ENCODE measurements at places on chromosomes 6 and 20.
A peak's percentile ranks its signal among the peaks of the same experiment; 100 is the strongest.

DNA sequence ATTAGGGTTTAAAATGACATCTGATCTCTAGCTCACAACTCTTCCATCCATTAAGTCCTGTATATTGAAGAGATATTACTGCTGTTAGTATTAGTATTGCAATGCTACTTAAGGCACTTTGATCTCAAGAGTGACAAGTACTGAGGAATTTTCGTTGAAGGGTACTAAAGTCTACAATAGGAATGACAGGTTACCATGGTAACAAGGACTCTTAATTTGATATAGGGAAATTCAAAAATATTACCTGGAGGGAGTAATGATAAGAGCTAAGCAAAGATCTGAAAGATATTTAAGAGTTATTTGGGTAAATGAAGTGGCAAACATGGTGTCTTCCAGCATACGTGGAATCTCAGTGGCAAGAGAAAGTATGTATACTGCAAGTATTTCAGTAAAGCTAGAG lies 518.0 kb upstream of the SLC35B3 start:
- no peak for DNase-seq

DNA sequence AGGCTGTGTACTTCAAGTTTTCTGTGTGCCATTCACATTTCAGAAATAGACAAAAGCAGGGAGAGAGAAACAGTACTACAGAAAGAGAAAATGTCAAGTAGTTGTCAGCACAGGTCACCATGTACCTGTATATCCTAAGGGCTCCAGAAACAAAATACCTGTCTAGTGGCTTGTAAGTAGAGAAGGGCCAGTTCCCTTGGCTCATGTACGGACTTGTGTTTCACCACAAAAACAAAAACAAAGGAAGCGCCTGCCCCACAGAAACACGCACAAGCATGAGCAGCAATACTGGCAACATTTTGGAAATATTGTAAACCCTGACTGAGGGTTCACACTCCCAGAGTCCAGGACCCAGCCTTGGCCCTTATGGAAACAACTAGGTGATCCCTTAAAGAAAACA lies 44.3 kb downstream of the CNKSR3 start:
- no peak for DNase-seq

- no peak for DNase-seq
Observed at GRCh38 chr6:125816828-125817280, 26.1 kb downstream of the NCOA7 start.

GRCh38 chr6:160085713-160086505 lies 35.7 kb upstream of the SLC22A1 start:
- no peak for DNase-seq

DNA sequence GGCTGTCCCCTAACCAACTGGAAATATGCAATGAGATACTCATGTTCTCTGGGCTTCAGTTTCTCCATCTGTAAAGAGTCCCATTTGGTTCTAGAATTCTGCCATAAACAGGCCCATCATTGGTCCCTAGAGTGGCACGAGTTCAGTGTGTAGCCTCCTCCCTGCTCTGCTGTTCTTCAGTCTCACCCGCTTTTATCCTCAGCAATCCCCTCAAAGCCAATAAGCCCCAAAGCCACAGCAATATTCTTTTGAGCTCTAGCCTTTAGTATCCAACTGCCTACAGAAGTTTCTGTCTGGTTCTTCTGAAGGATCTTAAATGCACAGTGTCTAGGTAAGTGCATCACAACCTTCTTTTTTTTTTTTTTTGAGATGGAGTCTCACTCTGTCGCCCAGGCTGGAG lies 9.8 kb upstream of the MRPS18A start:
- no peak for DNase-seq

DNA sequence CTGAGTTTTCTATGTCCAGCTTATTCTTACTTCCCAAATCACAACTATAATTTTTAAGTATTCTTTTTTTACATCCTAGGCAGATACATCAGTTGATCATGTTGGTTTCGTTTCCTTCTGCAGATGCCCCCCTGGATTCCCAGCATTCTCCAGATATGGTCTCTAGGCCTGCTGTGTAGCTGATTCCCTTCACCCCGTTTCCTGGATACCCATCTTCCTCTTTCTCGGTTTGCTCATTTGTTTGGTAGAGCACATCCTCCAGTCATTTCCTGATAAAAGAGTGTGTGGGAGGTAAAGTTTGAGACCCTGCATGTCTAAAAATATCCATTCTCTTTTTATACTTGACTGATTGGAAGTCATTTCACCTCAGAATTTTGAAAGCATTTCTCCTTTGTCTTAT lies 66.4 kb downstream of the ANKS1A start:
- peak; percentile 81 for DNase-seq

DNA sequence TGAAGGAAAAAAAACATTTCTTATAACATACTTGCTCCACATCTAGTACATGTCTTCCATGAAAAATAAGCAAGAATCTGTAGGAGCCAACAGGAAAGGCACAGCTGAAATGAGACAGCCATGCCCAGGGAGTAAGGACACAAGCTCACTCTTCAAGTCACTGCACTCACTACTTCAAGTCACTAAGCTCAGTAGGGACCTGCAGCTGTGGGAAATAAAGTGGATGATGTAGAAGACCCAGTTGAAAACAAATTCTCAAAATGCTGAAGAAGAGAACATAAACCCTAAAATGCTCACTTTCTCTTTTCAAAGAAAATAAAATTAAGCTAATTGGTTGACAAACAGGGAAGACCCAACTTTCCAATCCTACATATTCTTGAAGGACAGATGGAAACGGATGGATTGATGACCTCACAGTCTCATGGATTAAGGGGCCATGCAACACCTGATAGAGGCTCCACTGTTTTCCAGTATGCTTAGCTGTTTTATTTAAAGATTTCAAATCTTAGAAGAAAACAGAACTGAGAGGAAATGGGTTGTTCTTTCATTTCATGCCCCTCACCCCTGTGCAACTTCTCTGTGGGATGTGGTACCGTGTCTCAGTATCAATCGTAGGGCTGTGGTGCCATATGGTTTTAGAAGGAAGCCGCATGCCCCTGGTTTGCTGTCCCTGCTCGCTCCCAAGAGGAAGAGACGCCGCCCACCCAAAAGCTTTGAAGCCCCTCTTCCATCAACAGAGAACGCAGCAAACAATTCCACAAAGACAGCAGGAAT lies 133.3 kb downstream of the WDR27 start:
- no peak for DNase-seq

- DNase-seq: no peak
Observed at GRCh38 chr20:63238514-63239125, 2.9 kb downstream of the BIRC7 start.

- peak; percentile 13 for DNase-seq
Observed at GRCh38 chr6:113645986-113646385, 211.2 kb upstream of the MARCKS start.

- DNase-seq: no peak
Observed at GRCh38 chr20:49470922-49471321, 11.5 kb downstream of the KCNB1 start.

DNA sequence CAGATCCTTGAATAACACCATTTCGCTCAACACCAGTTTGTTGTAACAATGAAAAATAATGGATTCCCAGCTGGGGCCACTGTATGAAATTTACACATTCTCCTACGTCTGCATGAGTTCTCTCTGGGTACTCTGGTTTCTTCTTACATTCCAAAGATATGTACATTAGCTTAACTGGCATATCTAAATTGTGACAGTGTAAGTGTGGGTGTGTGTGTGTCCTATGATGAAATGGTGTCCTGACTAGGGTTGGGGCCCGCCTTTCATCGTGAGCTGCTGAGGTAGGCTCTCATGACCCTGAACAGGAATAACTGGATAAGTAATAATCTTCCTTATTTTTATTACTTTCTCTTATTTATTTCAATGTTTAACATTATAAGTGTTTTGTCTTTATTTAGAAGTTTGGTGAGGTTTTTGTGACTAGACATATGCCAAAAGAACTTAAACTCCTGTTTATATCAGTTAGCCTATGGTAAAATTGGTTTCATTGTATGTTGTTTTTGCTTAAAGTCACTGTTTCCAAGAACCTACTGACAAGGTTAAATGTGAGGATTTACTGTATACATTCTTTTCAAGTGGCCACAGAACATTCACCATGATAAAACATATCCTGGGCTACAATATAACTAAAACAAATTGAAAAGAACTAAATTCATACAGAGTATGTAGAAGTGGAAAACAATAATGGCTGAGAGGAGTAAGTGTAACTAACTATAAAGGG lies 42.4 kb downstream of the RBL1 start:
- peak; percentile 13 for DNase-seq

GRCh38 chr6:54896302-54896701 lies 49.7 kb downstream of the FAM83B start:
- no peak for DNase-seq

DNA sequence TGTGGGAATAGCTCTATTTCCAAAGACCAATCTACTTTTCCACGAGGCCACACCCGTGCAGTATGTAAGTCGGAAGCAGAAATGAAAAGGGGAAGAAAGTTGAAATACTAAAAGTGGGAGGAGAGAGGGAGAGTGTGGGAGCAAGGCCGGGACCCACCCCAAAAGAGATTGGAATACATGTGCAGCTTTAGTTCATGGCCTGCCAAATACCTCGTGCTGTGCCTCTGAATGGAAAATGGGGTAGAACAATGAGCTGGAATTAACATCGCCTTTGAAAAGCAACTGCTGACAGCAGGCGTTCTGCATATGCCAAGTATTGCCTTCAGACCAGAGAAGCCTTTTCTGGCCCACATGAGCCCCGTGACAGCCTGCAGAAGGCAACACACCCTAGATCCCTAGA lies 155.6 kb downstream of the CD83 start:
- peak; percentile 37 for DNase-seq

DNA sequence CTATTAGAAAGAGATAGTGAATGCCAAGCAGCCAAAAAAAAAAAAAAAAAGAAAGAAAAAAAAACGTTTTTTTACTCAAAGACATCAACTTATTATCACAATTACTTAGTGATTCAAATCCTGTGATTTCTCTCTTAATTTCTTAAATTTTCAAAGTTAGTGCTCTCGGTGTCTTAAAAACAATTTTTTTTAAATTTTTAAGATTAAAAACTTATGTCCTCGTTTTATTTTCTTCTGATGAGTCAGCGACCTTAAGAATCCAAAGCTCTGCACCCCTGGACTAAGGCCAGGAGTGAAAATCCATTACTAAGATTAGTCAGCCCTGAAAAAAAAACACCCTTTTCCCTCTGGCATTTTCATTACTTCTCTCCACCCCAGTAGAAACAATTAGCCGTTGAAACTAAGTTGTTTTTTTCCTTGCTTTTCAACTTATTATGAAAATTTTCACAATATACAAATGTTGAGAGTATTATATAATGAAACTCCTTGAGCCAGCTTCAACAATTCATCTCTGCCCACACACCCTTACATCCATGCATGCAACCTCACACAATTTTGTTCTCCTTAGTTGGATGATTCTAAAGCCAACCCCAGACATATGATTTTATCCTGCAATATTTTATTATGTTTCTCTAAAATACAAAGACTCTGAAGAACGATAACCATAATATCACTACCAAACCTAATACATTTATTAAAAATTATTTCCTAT lies 85.6 kb upstream of the CARMIL1 start:
- DNase-seq: no peak

GRCh38 chr20:38856570-38856969 lies 51.1 kb downstream of the PPP1R16B start:
- no peak for DNase-seq

GRCh38 chr6:41039060-41039998 lies at the start of gene UNC5CL:
Gene UNC5CL (minus strand): TSS chr6:41039221. CDS start chr6:41035074, 4,147 bp downstream.
- DNase-seq: peak; percentile 35

DNA sequence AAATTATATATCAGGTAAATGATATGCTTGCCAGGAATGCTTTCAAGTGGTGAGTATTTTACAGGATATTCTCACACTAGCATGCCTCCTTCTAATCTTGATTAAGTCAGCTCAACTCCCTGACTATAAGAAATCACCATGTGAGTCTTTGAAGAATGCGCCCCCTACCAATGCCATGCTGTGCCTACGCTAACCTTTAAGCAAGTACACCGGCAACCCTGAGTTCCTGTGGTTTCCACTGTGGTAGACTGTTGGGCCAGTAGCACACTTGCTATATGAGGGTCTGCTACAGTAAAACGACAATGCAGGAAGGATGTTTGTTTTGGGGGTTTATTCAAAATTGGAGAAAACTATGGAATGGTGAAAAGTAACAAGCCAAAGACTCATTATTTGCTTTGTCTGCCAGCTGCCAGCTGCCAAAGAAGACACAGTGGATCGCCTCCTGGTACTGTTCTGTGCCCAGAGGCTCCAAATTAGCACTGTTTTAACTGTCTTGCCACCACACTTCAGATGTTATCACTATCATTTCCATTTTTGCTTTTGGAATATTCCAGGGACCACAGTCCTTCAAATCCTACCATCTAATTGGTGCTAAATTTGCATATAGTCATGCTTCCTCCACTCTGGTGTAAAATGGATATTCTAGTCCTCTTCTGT lies 333.5 kb downstream of the RNGTT start:
- DNase-seq: no peak

DNA sequence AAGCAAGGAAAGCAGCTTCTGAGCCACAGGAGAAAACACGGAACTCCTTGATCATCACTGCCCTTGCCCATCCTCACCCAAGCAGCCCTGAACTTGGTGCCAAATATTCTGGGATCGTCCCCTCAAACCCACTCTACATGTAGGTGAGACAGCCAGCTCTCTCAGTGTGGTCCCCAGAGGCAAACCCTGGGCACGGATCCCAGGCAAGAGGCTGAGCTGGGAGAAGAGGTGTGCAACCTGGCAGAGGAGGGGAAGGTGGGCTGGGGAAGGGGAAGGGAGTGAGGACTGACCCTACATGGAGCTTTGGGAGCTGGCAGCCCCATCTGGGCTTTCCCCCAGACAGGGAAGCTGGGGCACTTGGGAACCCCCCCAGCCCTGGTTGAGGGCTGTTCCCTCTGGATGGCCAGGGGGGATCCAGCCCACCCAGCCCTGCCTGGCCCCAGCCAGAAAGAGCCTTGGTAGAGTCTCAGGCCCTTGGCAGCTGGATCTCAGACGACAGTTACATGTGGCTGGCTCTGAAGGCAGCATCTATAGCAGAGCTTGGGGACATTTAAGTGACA lies 186.2 kb upstream of the CST7 start:
- no peak for DNase-seq

DNA sequence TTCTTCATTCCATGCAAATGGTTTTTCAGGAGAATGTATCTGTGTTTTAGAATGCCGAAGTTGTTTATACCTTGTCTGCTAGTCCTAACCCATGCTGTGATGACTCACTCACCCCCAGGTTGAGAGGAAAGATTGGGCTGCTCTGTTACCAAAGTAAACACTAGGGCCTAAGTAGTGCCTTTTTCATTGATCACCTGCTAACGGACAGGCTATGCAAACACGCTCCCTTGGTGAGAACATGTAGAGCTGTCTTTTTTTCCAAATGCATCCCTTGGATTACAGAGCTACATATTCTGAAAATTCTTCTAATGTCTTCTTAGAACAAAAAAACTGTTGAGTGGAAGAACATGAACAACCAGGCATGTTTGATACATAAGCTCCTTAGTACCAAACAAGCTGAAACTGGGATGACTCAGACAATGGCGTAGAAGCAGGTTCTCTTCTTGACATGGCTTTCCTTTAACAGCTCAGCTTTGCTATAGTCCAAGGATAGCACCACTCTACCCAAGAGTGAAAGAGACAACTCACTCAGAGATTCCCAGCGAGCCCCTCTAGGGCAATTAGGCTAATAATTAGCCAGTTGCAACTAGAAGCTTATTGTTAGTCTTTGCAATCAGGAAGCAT lies 20.5 kb downstream of the PERP start:
- DNase-seq: no peak

- DNase-seq: peak; percentile 53
Observed at GRCh38 chr6:11366183-11366933, 133.9 kb upstream of the NEDD9 start.
